ENCODE measurements at places on chromosomes 12 and 14.
A peak's percentile ranks its signal among the peaks of the same experiment; 100 is the strongest.

- DNase-seq, result no peak
These were observed 778 bp downstream of the DNM1L start for GRCh38 chr12:32679920-32680237.

DNA sequence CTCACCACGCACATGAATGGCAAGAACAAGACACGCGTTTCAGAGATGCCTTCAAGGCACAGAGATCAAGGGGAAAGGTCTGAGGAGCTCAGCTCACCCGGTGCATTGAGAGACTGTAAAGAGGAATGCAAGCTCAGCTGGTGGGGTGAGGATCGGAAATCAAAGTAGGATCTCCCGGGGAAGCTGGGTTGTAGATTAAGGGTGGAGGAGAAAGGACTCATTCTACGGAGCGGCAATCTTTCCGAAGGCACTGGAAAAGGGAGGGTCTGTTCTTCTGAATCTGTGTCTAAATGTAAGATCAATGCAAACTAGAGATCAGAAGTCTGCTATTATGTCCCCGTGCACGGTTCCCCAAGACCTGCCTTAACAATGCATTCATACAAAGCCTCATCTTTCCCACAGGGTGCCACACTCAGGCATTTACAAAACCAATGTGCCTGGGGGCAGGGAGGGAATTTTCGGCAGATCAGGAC lies 41.6 kb upstream of the PYGL start:
- no peak for DNase-seq

- peak; percentile 67 for DNase-seq
These were observed 136.8 kb downstream of the SYT1 start for GRCh38 chr12:79001404-79001803.

GRCh38 chr14:50452979-50453705 lies 56.5 kb upstream of the CDKL1 start:
- no peak for DNase-seq

DNA sequence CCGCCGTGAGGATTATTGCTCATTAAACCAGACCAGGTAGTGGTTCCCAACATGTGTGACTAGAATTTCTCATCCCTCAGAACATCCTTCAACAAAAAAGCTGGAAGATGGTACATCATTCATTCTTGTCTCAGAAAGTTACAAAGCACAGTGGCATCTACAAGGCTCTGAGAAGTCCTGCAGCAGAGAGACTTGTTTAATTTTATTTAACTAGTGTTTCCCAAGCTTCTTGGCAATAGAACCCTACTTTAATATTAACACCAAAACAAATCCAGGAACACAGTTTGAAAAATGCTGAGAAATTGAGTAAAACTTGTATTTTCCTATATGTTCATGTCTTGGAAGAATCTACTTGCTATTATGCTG lies 54.8 kb downstream of the PLXNC1 start:
- no peak for DNase-seq

GRCh38 chr12:67649261-67649569 lies 670 bp downstream of the DYRK2 start:
- no peak for DNase-seq

DNA sequence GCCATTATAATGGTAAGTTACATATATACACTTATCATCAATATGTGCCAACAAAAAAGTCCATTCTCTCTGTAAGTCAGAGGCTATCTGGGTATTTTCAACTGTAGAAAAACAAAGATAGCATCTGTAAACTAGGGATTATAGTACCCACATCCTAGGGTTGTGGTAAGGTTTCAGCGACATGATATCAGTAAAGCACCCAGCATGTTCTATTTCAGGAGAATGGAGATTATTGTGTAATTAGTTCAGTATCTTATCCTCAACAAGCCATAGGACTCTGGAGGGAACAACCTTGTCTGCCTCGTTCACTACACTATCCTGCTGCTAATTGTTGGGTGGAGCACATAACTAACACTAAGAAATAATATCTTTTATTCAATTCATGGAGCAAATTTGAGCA lies 19.7 kb upstream of the CKAP4 start:
- DNase-seq, result no peak

DNA sequence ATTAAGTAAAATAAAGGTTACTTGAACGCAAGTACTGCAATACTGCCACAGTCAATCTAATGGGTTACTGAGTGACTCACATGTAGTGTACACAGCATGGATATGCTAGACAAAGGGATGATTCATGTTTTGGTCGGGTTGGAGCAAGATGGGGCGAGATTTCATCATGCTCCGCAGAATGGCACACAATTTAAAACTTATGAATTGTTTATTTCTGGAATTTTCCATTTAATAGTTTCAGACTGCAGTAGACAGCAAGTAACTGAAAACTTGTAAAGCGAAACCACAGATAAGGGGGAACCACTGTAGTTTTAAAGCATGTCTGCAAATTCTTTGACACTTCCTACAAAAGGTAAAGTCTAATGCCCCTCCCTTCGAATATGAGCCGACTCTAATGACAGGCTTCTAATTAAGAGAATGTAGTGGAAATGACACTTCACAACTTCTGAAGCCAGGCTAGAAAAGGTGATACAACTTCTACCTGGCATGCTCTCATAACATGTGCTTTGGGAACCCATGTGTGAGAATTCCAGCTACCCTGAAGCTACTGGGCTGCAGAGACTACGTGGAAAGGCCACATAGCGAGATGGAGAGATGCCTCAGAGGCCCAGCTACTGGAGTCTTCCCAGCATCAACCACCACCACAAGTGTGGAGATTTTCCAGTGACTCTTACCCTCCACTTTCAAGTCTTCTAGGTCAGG lies 13.9 kb upstream of the TCP11L2 start:
- DNase-seq, result no peak

- no peak for DNase-seq
These were observed 66.5 kb upstream of the GZMB start for GRCh38 chr14:24700511-24700910.

DNA sequence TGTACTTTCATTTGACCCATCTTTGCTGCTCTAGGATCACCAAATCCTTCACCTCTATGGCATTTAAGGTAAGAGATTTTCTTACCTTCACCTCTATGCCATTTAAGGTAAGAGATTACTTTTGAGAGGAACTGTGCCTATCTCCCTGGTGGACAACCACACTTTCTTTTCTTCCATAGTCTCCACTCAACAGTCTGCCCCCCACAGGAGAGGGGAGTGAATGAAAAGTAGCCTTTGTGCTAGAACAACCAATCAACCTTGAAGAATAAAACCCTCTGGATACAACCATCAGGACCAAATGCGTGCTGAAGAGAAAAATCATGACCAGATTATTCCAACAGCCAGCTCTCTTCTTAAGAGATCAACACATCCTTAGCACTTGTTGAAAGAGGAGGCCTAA lies 258.6 kb upstream of the TMPO start:
- DNase-seq, result no peak

DNA sequence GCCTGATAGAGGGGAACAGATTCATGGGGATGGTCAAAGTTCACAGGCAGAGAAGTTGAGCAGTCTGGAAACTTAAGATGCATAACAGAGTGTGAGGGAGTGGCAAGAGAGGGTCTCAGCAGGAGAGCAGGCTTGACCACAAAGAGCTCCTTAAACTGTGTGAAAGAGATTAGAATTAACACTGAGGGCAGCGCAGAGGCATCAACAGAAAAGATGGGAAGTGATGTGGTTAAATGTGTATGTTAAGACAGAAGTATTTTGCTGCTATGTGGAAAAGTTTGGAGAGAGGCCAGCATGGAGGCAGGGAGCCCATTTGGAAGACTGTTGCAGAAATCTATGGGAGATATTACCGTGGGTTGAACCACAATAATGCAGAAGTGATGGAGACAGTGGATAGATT lies 122.7 kb upstream of the LMNTD1 start:
- no peak for DNase-seq

DNA sequence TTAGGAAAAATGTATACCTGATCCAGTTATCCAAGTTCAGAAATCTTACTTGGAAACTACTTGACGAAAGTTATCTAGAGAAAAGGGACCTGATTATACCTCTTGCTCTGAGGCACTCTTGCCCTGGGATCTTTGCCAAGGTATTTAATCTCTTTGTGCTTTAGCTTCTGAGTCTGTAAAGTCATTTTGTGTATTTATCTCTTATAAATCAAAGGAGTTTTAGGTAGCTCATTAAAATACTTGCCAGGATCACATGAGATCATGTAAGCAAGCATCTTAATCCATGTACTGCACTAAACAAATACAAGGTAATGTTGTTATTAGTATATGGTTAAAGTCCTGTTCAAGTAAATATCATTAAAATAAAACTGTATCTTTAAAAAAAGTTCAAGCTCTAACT lies 147.5 kb downstream of the IPO8 start:
- no peak for DNase-seq

DNA sequence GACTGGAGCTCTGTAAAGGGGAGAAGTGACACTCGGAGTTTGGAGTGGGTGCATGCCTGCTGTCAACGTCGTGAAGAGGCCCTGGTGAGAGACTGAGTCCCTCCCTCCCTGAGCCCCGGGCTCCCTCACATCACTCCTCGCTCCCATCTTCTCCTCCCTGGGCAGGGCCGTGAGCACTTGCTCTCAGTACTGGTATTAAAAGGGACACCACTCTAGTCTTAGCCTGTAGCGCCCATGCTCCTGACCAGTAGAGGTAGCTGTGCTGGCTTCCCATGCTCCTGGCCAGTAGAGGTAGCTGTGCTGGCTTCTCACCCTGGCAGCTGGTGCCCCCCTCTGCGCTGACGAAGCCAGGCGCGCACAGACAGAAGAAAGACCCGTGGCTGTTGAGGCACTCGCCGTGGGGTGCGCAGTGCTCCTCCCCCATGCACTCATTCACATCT lies 14.7 kb downstream of the ISCA2 start:
- peak; percentile 56 for DNase-seq

DNA sequence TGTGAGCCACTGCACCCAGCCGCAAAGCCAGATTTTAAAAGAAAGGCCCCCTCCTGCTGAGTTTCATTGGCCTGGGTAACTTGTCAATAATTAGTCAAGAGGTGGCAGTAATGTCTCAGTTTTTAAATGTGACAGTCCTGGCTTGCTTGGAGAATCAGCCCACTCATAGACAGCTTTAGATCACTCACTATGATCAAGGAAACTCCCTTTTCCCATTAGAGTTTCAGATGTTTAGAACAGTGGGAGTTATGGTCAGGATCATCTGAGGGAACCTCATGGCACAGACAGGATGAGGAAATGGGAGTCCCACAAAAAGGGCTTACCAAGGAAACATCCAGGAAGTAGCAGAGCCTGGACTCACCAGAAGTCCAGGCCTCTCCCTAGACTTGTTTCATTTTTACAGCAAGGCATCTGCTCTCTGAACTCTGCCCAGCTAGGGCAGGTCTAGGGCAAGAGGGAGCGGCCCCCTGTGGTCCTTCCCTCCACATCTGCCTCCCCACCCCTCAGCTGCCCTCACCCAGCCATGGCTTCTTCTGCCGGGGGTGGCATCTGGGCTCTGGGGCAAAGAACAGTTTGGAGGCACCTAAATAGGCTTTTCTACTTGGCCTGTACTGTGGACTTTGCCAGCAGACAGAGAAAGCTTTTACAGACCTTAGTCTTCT lies 11.2 kb downstream of the BCL2L14 start:
- peak; percentile 14 for DNase-seq

DNA sequence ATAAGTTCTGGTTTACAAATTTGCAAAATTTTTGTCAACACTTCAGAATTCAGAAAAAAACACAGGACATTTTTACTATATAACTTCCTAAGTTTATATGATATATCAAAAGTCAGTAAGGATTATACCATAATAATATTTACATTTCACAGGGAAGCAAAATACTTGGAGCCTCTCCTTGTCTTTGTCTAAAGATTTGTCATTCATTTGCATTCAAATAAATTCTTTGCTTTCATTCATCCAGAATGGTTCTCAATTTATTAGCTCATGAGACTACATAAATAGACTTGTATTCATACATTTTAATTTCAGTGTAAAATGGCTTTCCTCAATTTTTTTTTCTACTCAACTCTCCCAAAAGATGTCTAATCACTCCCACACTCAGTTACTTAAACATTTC lies 96.4 kb downstream of the SLC38A6 start:
- no peak for DNase-seq

GRCh38 chr14:95290871-95291431 lies 28.8 kb downstream of the CLMN start:
- DNase-seq, result peak; percentile 48

DNA sequence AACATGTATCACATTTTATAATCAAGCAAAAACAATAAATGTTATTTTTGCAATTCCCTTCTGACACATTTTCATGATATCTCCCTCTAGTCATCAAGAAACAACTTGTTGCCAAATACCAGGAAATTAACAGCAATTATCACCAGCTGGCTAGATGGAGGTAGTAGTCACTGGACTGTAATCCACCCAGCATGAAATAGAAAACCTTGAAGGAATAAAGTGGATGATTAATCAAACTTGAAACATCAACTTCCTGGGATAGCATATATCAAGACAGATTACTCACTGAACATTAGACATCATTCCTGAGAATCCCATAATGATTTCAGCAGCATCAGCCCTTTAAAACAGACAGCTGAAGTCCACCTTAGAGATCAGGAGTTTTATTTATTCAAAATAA lies 259.0 kb downstream of the CCDC59 start:
- DNase-seq, result no peak

DNA sequence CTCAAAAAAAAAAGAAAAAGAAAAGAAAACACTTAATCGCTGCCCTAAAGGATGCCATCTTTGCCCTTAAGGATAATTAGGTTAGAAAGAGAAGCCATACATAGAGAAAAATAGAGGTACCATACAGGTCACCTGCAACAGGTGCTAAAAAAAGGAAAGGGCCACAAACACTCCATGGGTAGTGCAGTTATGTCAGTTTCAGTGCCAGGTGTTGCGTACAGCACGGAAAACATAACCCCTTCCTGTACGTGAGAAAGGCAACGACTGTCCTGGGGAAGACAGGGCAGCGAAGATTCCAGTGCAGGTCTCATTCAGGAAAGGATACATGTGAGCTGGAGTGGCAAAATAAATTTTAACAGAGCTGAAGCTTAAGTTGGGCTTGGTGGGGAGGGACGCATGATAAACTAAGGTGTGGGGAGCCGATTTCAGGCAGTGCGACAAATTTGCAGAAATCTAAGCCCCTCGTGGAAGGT lies 553 bp upstream of the DAZAP2 start:
- DNase-seq, result no peak

DNA sequence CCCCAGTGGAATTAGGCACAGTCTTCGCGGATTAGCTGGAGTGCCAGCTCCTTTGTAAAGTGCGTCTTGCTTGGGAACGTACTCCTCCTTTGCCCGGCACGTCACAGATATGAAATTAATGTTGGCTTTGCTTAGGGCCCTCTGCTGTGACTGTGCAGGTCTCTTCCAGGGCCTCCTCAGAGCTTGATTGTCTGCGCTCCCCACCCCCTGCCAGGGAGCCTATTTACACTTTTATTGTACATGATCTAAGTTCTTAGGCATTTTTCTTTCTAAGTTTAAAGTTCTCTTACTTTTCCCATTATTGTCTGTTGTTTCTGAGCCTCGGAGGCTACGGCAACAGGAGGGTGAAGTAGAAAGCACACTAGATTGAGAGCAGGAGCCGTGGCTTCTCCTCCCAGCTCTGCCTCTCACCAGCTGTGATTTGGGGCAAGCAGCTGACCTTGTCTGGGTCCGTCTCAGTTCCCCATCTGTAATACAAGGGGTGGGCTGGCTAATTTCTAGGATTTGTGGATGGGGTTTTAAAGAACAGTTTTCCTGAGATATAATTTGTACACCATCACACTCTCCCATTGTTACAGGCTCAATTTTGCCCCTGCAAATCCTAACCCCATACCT lies 81.8 kb downstream of the TSPAN9 start:
- peak; percentile 51 for DNase-seq

- peak; percentile 44 for DNase-seq
These were observed 32.9 kb downstream of the ASCL1 start for GRCh38 chr12:102990419-102990818.

GRCh38 chr14:53368711-53369201 lies 215.6 kb upstream of the DDHD1 start:
- peak; percentile 23 for DNase-seq

GRCh38 chr12:77163074-77164038 lies 98.0 kb upstream of the E2F7 start:
- DNase-seq, result no peak

All from eye (tissue), 1 donor.